ENCODE measurements at places on chromosomes 5 and 9. TPM values are rescaled to one million over a fixed set of nuclear protein-coding genes. Genes with fewer than 3 reads are reported as not detected.

GRCh38 chr9:136700959-136701667 lies 11.3 kb upstream of the DIPK1B start:
- no peak overlapping the region for H3K27ac ChIP-seq
- H3K27me3 ChIP-seq, result no peaks in the 10 kb centered on the region
- no peaks in the 10 kb centered on the region for H3K4me1 ChIP-seq
- no peak for DNase-seq
- H3K36me3 ChIP-seq, result no peaks in the 10 kb centered on the region

- H3K27ac ChIP-seq, result no peak overlapping the region
- DNase-seq, result peak; percentile 82
- H3K4me1 ChIP-seq, result no peaks in the 10 kb centered on the region
- H3K4me3 ChIP-seq, result no peak overlapping the region
- H3K27me3 ChIP-seq, result no peaks in the 10 kb centered on the region
- H3K36me3 ChIP-seq, result no peaks in the 10 kb centered on the region
Observed at GRCh38 chr5:124438903-124439281, 307.5 kb downstream of the ZNF608 start.

KIF20A gene
- total RNA-seq, result not detected

SOX30 gene
- 0.17 TPM for total RNA-seq

DNA sequence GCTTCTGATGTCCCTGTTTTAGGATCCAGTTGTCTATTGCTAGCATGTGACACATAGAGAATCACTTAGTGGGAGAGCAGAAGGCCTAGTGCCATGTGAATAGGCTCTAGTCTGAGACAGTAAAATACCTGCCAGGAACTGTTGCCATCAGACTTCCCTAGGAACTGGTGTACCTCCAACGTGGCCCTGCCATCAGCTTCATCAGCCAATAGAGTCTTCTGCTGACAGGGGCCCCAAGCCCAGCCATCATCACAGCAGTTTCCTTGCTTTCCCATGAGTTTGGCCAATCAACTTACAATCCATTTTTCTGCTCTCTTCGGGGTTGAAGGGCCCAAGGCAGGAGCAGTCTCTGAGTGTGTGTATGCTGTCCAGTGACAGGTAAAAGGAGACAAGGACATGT lies 128.4 kb upstream of the ADRA1B start:
- no peaks in the 10 kb centered on the region for H3K27me3 ChIP-seq
- peak overlapping the region; percentile 69 for H3K27ac ChIP-seq
- peaks cover 5% of the 10 kb centered on the region for H3K4me1 ChIP-seq
- H3K36me3 ChIP-seq, result no peaks in the 10 kb centered on the region
- DNase-seq, result peak; percentile 89

DNA sequence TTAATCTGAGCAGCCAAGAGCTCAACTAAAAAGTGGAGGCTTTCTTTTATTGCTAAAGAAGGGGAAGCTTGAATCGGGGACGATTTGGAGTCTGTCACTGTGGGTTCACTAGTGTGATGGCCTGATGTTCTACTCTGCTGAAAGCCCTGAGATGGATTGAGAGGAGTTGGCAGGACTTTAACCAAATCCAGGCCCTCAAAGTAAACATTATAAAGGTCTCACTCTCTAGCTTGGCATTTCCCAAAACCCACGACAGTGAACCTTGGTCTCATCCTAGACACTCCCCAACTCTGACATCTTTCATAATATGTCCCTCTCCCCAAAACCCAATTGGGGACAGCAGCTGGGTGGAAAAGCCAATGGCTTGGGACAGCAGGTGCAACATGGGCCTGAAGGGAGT lies 32.7 kb downstream of the TMOD1 start:
- no peak overlapping the region for H3K4me3 ChIP-seq
- peaks cover 15% of the 10 kb centered on the region for H3K36me3 ChIP-seq
- peaks cover 90% of the 10 kb centered on the region for H3K4me1 ChIP-seq
- DNase-seq, result no peak
- H3K27ac ChIP-seq, result peak overlapping the region; percentile 91

- H3K36me3 ChIP-seq, result no peaks in the 10 kb centered on the region
- peaks cover 8% of the 10 kb centered on the region for H3K4me1 ChIP-seq
- no peaks in the 10 kb centered on the region for H3K27me3 ChIP-seq
- H3K27ac ChIP-seq, result no peak overlapping the region
- DNase-seq, result no peak
Observed at GRCh38 chr9:78218890-78219289, 17.0 kb upstream of the CEP78 start.

CFAP90 gene
- not detected for total RNA-seq

Data from esophagus muscularis mucosa (tissue), 4 donors.